Osteoblast (primary cell): ENCODE measurements at places on chromosomes 12 and 14. TPM values are rescaled to one million over a fixed set of nuclear protein-coding genes. Genes with fewer than 3 reads are reported as not detected.

MTERF2 gene
- total RNA-seq: 3.6 and 3.8 TPM in 2 replicates

IL25 gene
- not detected in 2 replicates for total RNA-seq

KRT82 gene
- total RNA-seq: not detected in 2 replicates

NTN4 gene
- 45.1 and 47.8 TPM in 2 replicates for total RNA-seq

SLCO1B1 gene
- not detected in 2 replicates for total RNA-seq

SLC17A8 gene
- not detected in 2 replicates for total RNA-seq

HOXC12 gene
- under 0.01 TPM in 1 of 2 replicates, not detected in the other for total RNA-seq

GRCh38 chr12:127339065-127339464, 927.9 kb upstream of the TMEM132C start:
- DNase-seq: no peak

DNA sequence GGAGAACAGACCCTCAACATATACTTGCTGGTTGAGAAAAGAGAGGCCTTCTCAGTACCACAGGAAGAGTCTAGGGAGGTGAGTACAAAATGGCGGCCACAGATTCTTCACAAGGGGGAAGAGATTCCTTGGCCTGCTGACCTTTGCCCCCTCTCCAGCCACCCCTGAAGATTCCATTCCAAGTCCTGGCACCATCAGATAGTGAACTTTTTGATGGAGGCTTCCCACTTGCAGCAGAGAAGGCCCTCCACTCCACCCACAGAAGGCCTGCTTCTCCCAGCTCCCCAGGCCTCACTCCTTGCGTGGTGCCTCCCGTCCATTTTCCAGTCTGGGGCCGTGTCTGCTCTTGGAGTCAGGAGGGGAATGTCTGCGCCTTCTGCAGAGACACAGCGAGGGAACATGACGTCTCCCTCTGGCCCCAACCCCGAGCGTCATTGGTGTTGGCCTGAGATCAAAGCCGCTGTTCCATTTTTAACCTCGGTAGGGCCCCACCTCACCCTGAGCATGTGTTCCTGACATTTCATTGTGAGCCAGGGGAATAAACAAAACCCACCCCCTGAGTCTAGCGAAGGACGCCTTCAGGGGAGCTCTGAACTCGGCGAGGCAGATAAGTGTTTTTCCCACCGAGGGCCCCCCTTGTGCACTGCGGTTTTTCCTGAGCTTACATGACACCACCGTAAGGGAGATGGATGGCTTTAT, 268.7 kb upstream of the TBX3 start:
- no peak for DNase-seq

- peak; percentile 55 for DNase-seq
Observed at GRCh38 chr14:21056520-21057163, 980 bp upstream of the RNASE8 start.

GRCh38 chr12:64931321-64931720, 106.9 kb downstream of the TBC1D30 start:
- DNase-seq: no peak

GRCh38 chr12:64840949-64841717, 16.7 kb downstream of the TBC1D30 start:
- DNase-seq: no peak

DNA sequence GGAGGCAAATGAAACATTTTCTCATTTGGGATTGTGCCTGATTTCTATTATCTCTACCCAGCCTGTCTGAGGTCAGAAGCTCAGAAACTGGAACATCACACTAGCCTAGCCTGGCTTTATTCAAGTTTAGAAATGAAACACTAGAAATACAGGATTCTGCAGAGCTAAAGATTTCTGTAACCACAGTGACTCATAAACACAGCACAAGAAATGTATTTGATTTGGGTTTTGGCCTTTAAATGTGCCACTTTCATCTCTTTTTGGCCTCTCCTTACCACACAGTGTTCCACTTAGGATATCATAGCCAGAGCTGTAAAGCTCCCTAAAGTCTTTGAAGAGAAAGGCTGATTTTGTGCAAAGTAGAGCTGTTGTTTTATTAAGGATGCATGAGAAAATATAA, 307.5 kb downstream of the EMP1 start:
- DNase-seq: no peak

DNA sequence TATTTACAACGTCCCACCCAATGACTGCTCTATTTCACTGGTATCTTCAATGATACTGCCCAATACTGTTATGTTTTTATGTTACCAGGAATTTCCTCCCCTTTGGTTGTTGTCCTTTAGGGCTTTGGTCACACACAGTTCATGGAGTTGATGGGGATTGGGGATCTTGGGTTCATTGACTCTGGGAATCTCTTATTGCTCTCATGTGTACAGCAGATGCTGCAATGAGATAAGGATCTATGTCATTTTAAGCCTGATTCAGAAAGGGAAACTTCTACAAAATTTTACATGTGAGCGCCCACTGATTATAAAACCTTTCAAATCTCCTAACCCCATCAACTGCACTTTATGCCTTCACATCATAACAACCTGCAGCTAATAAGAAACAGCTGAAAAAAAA, 67.2 kb downstream of the FAR2 start:
- DNase-seq: no peak

GRCh38 chr12:107826276-107826675, 51.8 kb downstream of the ASCL4 start:
- no peak for DNase-seq

DNA sequence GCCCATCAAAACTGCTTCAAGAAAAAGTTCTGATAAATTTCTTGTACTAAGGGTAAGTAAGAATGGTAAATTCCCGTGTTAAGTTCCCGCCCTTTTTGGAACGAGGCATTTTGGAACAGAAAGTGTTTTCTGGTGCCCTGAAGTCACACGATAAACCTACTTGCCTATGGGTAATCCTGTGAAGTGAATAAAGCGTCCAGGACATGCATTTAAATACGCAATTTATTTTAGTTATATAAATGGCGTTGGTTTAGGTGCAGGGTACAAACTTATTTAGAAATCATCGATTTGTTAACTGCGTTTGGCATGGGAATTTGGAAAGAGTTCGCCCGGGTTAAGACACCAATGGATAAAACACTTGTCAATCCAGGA, 715 bp upstream of the RAP1B start:
- DNase-seq: no peak

GRCh38 chr12:93404961-93405849, 27.5 kb downstream of the NUDT4 start:
- DNase-seq: no peak

DNA sequence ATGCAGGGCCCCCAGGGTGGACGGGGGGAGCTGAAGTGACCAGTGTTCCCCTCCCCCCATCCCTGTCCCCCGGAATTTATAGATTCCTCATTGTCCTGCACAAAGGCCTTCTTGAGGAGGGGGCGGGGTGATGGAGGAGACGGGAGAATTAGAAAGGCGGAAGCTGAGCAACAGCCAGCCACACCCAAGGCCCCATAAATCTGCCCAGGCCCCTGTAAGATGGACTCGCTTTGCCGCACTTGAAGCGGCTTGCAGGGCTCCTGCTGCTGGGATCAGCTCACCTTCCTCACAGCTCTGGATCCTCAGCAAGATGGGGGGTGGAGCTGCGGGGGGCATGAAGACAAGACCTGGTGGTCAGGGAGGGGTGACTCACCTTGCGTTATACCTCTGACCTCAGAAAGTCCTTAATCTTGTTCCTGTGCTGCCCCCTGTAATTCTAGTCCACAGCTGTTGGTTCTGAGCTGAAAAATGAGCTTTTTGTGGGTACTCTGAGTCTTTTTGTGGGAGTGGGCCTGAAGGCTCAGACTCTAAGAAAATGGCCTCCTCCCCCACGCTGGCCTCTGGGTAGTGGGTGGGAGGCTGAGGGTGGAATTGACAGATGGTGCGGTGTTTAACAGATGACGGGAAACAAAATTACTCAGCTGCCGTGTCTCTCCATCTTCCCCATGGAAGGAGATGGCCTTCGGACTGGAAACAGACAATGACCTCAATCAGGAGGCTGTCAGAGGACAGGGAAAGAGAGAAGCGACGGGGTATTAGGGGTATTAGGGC, 15.8 kb upstream of the ANKRD33 start:
- DNase-seq: peak; percentile 19

DNA sequence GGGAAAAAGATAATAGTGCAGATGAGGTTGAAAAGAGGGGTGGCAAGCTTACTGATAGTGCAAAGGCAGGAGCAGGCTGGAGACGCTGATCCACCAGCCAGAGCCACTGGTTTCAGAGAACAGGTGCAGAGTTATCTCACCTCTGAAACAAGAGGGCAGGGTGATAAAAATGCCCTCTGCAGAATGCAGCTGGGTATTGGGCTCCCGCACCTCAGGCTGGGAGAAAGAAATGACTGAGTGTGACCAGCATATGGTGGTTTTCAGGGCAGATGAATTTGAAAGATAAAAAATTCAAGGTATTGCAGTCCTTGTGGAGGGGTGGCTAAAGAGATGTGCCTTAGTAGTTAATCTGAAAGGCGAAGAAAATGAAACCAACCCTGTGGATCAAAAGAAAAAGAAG, 2.9 kb upstream of the TMEM30B start:
- no peak for DNase-seq

DNA sequence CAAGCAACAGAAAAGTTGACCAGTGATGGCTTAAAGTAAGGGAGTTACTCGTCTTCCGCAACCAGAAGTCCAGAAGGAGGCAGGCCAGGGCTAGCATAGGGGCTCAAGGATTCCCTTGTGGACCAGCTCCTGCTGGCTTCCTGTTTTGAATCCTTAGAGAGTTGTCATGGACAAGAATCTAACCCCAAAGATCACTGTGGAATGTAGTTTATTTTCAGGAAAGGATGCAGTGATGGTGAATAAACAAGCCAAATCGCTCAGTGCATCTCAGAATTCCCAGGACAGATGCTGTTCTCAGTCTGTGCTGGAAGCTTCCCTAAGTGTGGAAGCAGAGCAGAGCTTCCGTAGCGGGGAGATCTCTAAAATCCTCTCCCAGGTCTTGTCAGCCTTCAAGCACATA, 311.3 kb downstream of the C12orf75 start:
- DNase-seq: no peak

DNA sequence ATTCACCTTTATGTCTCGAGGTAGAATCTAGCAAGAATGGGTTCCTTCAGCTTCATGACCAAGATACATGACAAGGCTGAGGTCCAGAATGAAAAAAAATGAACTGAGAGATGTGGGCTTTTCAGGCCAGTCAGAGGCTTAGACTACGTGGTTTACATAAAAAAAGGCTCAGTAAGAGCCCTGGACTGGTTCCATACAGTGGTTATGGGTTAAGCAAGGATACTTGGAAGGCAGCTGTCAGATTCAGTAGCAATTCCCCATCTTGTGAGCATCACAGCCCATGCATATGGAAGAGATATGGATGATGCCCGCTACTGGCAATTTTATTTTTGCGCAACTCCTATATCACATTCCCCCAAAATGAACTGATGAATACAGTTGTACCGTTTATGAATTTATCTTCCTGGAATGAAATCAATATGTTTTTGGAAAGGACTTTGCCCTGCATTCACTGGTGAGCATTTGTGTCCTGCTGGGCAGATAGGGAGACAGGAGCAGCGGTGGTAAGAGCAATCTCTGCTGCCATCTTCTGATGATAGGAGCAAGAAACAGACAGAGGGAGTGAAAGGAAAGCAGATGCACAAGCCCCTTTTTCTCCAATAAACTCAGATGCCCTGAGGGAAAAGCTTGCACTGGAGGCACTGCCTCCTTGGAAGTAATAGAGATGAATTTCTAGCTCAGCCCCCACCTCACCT, 280.4 kb downstream of the GALC start:
- DNase-seq: no peak

DNA sequence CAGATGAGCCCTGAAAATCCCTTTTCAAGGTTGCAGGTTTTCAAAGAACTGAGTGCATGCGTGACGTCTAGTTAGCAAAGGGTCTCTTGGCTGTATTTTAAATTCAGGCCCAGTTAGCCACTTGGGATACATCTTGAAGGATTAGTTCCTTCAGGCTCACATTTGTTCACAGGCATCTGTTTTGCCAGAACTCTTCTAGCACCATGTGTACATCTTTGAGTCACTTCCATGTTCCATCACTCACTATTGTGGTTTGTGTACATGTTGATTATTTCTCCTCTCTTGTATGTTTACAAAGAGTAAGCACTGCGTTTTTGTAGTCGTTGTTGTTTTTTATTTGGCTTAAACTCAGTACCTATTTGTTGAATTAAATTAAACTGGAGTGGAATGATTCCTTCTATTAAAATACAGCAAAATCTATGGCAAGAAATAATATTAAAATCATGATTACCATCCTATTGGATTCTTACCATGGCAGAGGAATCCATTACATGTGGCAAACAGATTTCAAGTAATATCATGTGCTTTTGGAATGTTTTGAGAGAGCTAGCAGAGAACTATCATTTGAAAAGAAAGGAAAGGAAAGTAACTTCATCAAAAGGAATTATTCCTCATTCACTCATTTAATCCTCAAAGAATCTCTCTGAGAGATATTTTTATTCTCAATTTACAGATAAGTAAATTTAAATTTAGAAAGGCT, 438.9 kb upstream of the FAR2 start:
- DNase-seq: no peak

DNA sequence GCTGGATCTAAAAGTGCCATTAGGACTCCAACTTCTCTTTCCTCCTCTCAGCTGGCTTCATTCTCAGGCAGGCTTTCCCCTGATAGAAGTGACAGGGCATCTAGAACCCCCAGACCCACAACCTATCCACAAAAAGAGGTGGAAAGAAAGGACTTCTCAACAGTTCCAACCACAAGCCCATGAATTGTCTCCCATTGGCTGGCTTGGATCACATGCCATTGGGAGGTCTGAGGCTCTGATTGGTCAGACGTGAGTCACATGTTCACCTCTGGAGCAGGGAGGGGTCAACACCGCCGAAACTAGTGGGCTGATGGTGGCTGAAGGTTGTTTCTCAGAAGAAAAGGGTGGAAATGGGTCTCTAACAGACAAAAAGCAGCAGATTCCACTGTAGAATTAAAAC, 47.2 kb downstream of the DRAM1 start:
- DNase-seq: no peak
